ENCODE measurements at places on chromosomes 13 and 19.
A peak's percentile ranks its signal among the peaks of the same experiment; 100 is the strongest.

DNA sequence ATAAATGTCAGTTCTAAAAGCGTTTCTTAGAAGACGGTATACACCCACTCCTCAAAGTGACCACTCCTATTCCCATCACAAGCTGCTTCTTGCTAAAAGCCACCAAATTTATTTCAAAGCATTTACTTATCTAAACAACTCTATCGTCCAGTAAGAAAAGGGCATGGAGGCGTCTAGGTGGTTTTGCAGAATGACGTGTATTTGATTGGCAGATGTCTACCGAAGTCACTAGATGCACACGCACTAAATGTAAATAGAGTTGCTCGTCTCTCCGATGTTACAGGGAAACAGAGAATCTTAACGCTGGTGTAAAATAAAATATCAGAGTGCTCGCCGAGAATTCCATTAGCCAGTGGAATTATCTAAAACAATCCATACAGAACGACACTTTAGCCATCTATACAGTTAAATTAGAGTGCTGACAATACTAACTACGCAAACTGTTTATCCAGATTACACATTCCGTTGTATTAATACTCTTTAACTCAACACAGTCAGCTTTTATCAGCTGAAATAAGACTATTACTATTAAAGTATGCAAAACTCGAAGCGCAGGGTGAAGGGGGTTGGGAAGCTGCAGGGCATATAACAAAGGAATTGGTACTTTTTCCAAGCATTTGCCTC is 1.9 kb downstream of the KLF12 start:
- no peak for DNase-seq

DNA sequence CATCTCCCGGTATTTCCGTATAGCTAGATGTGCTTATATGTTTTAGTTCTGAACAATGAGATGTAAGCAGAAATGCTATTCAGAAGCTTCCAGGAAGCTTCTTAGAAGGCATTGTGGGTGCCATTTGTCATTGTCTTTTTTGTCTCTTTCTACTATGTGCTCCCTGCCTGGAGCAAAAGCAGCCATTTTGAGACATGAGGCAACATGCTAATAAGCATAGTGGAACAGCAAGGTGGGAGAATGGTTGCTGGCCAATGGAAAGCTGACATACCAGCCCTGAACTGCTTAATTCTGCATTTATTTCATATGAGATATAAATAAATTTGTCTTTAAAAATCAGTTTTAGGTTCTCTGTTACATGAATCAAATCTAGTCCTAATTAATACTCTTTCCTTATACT is 299.7 kb downstream of the LMO7 start:
- DNase-seq: no peak

- DNase-seq: no peak
Measured at GRCh38 chr13:24212674-24213073, 52.2 kb downstream of the SPATA13 start.

- no peak for DNase-seq
Measured at GRCh38 chr19:44698492-44699201, at the start of gene CEACAM16. CEACAM16 (plus strand) TSS chr19:44699151; CDS start chr19:44701457, 2,306 bp downstream.

DNA sequence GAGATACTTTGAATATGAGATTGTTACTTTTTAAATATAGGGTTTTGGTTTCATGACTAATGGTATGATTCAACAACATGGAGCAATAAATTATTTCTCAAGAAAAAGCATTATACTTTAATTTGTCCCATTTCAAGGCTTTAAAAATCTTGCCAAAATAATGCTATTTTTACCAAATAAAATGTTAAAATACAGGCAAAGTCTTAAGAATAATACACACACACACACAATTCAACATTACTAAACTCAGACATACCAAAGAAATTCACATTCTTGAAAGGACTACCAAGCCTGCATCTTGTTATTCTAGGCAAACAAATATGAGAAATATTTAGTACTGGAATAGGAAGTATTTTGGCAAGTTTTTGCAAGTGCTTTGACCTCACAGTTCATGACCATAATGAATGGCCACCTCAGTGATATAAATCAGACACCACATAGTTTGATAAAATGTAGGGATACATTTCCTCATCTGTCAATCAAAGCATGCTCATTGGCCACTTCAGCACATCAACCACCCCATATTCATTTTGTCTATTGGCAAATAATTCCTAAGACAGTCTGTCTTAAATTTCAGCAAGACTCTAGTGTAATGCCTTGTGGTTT is 107.2 kb downstream of the NALCN start:
- DNase-seq: peak; percentile 56

DNA sequence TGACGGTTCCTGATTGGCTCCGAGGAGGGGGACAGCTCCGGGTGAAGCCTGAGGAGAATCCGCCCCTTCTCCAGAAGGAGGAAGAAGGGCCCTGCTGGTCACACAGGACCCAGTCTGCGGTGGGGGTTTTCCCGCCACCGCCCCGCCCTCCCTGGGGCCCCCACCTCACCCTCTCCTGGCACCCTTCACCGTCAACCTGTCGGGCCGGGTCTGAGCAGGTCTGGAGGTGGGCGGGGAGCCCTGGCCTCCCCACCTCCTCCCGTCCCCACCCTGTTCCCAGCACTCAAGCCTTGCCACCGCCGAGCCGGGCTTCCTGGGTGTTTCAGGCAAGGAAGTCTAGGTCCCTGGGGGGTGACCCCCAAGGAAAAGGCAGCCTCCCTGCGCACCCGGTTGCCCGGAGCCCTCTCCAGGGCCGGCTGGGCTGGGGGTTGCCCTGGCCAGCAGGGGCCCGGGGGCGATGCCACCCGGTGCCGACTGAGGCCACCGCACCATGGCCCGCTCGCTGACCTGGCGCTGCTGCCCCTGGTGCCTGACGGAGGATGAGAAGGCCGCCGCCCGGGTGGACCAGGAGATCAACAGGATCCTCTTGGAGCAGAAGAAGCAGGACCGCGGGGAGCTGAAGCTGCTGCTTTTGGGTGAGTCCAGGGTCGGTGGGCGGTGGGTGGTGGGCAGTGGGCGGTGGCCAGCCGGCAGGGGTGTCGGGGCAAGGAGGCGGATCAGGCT is at the start of gene GNA15:
TSS of gene GNA15 (plus strand) at position 73 of the 723 bp plus-strand sequence. CDS start at position 491, 418 bp downstream.
- DNase-seq: no peak

DNA sequence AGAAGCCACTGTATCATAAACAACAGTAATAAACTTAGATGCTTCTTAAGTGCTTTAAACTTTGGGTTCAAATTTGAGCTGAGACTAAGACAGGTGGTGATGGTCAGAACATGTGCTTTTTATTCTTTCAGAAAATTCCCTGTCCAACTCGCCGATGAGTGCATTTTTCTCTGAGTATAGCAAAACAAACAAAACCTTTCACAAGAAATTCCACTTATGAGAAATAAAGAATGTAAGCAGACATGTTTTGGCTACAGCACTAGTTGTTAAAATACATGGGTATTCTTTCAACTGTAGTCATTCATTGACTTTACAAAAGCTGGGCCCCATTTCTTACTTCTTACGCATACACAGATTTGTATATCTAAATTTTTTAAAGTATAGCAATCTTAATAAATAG is 125.6 kb downstream of the SPRY2 start:
- DNase-seq: no peak

- no peak for DNase-seq
Measured at GRCh38 chr13:25468325-25469168, 96.8 kb downstream of the ATP8A2 start.

DNA sequence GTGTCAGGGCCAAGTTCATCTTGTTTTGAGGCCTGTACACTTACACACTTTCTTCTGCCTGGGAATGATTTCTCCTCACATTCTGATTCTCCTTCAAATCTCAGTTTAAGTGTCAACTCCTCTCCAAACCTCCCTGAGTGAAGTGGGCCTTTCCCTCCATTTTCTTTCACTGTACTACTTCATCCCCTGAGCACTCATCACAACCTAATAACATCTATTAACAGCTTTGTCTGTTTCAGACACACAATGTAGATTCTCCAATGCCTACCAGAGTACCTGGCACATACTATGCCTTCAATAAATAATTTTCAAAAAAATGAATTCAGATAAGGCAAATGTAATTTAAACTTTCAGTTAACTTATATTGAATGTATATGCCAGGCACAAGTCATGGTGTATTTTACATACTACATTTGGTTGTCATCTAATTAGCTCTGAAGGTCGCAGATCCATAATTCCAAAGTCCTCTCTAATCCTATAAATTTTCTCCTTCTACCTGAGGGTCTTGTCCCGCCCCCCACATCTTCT is 357 bp upstream of the COG6 start:
- no peak for DNase-seq

DNA sequence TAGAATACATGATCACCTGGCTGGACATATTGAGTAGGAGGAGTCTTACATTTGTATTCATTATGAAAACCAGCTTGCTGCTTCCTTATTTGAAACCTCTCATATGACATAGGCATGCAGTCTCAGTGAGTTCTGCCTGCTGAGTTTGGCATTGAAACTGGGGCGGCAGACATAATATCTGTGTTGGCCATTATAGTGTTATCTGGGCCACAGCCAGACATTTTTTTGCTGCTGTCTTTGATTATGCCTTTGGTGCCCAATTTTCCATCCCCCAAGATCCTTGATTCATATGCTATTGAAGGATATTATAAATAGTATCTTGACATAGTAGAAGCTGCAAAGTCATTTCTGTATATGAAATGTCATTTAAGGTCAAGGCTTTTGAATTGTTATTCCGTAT is 15.8 kb downstream of the FREM2 start:
- no peak for DNase-seq

DNA sequence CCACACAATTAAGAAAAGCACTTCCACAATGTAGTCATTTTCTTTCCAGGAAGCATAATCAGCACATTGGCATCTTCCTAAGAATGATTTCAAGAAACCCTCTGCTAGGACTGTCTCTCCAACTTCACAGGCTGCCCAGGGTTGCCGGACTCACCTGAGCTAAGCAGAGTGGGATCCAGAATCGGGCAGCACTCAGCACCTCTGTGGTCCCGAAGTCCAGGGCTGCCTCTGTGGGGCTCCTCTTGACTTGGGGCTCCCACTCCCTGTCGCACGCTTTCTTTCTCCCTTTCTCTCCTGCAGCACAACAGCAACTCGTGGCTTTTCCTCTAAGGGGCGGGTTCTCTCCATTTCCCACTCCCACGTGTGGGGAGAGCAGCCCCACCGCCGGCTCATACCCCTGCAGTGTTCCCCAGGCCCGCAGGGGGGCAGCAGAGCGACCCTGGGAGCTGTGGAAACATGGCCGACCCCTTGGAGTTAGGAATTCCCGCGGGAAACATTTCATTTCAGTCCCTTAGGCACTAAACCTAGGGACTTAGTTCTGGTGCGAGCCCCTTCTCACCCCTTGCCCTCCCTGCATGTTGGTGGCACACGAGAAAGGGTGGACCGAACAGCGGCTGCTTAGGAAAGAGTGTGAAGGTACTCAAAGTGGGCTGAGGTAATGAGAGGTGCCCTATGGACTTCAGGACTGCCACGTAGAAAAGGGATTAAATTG is at the start of gene TMEM272:
TSS of gene TMEM272 (minus strand) at position 316 of the 712 bp plus-strand sequence. CDS start 6,647 bp downstream, outside the sequence.
- no peak for DNase-seq
